T follicular helper cell (primary cell): ENCODE measurements at places on chromosomes 11 and 22.

GRCh38 chr22:29408940-29409339 is 20.6 kb upstream of the AP1B1 start:
- no peak for DNase-seq

DNA sequence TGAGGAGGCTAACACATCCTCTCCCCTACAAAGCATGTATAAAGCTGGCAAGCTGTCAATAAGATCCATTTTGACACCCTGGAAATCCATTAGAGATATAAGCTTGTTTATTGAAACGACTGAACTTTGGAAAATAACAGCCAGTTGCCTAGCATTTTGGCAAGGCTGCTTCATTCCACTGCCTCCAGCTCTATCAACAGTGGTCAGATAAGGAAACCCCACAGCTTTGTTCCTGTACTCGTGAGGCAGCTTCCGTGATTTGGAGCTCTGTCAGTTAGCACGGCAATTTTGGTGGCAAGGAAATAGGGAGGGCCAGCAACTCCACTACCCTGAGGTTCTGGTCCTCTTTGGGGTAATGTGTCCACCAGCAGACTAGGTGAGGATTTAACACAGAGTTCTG is 2.0 kb upstream of the OR51S1 start:
- DNase-seq = no peak

DNA sequence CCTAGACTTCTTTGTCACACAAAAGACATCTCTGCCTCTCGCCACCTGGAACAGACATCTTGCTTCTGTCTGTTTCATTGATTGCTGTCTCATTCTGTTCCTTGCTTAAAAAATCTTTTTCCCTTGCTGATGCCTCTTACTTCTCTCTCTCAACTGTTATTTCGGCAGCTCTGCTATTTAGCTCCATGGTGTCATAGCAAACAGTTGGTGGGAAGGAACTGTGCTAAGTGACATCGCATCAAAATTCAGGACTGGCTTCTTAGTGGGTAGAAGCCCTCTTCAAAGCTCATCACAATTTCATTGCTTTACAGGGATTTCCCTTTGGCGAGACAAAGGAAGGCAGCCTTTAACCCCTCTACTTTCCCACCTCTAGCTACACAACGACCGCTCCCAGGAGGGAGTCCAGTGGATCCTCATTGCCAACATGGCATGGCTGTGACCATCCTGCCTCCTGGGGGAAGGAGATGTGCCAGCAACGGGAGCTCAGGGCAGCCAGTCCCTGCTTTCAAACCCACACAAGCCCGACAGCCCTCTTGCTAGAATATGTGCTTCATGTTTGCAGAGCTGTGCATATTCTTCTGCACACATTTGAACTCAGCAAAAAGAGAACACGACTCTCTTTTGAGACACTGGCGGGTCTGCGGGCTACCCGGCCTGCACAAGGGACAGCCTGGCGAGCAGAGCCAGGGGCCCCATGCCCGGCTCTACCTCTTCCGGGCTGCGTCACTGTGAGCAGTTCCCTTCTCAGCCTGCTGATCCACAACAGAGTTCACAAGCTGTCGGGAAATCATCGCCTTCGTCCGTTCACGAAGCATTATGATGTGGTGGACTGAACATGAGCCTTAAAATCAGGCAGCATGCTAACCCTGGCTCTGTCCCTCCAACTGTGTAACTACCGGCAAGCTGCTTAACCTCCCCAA is 51.1 kb upstream of the JAM3 start:
- no peak for DNase-seq

- no peak for DNase-seq
Observed at GRCh38 chr11:75286826-75287465, 46.4 kb downstream of the TPBGL start.

DNA sequence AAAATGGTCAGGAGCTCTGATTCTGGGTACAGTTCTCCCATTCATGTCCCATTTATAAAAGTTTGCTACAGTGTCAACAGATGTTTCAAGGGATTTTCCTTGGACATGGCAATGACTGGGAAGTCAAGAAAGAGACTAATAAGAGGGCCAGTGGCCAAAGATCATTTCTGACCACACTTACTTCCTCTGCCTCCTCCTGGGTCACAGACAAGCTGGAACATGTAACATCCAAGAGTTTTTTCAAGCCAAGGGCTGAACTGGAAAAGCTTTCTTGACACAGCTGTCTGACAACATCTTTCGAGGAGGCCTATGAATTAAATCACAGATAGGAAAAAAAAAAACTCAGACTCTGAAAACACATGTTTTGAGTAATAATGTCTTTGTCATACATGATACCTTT is 8.7 kb downstream of the COMMD9 start:
- no peak for DNase-seq

DNA sequence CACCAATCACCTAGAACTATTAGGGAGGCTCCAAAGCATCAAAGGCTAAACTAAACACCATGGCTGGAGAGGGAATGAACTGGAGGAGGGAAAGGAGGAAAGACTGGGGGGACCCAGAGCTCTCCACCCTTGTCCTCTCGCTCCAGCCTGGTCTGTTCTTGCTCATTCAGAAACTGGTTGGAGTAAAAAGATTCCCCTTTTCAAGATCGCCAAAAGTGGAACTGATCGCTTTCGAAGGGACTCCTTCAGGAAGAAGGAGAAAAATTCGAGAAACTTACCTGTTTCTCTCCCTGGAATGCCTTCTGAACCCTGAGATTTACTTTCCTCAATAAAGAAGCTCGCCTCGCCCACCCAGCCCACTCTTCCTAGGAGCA is 46.9 kb downstream of the OR4D9 start:
- no peak for DNase-seq
